Epithelial cell of umbilical artery (primary cell): ENCODE measurements at places on chromosomes 4 and X. TPM values are rescaled to one million over a fixed set of nuclear protein-coding genes. Genes with fewer than 3 reads are reported as not detected.

SPANXN3 gene
- total RNA-seq = not detected in 2 replicates

KLHL4 gene
- total RNA-seq = 13.2 and 27.0 TPM in 2 replicates

ARAP2 gene
- 0.32 and 3.3 TPM in 2 replicates for total RNA-seq

POLN gene
- total RNA-seq = 1.6 and 4.1 TPM in 2 replicates

MAGEA12 gene
- not detected in 2 replicates for total RNA-seq

P2RY8 gene
- not detected in 2 replicates for total RNA-seq

STK26 gene
- 9.4 and 16.9 TPM in 2 replicates for total RNA-seq

PF4V1 gene
- not detected in 2 replicates for total RNA-seq

CLDN2 gene
- not detected in 2 replicates for total RNA-seq

ARL9 gene
- total RNA-seq = under 0.01 TPM in 1 of 2 replicates, not detected in the other

MGAT4D gene
- total RNA-seq = not detected in 2 replicates
